LHCN-M2 (cell line): ENCODE measurements at places on chromosomes 3 and 15. TPM values are rescaled to one million over a fixed set of nuclear protein-coding genes. Genes with fewer than 3 reads are reported as not detected.

- peak; percentile 81 for DNase-seq
Measured at GRCh38 chr15:48965972-48966371, 2.3 kb upstream of the SHC4 start.

GRCh38 chr3:111667621-111668239 lies 72.6 kb upstream of the ZBED2 start:
- no peak for DNase-seq

The NDN gene
- total RNA-seq, result 31.4 and 33.6 TPM in 2 replicates

GRCh38 chr3:52321481-52321880 lies 5.4 kb downstream of the DNAH1 start:
- DNase-seq, result no peak

The ANKRD34C gene
- total RNA-seq, result not detected in 2 replicates

GRCh38 chr3:4756855-4757574 lies 222.2 kb upstream of the BHLHE40 start:
- no peak for DNase-seq

The DAZL gene
- total RNA-seq, result not detected in 2 replicates

- peak; percentile 83 for DNase-seq
Measured at GRCh38 chr15:89119489-89120478, 31.5 kb downstream of the ABHD2 start.

- no peak for DNase-seq
Measured at GRCh38 chr3:183579967-183580900, 24.7 kb upstream of the KLHL6 start.

The ZPLD1 gene
- total RNA-seq, result 1.1 and 1.2 TPM in 2 replicates

- DNase-seq, result no peak
Measured at GRCh38 chr3:106421426-106421825, 552.6 kb upstream of the CBLB start.

DNA sequence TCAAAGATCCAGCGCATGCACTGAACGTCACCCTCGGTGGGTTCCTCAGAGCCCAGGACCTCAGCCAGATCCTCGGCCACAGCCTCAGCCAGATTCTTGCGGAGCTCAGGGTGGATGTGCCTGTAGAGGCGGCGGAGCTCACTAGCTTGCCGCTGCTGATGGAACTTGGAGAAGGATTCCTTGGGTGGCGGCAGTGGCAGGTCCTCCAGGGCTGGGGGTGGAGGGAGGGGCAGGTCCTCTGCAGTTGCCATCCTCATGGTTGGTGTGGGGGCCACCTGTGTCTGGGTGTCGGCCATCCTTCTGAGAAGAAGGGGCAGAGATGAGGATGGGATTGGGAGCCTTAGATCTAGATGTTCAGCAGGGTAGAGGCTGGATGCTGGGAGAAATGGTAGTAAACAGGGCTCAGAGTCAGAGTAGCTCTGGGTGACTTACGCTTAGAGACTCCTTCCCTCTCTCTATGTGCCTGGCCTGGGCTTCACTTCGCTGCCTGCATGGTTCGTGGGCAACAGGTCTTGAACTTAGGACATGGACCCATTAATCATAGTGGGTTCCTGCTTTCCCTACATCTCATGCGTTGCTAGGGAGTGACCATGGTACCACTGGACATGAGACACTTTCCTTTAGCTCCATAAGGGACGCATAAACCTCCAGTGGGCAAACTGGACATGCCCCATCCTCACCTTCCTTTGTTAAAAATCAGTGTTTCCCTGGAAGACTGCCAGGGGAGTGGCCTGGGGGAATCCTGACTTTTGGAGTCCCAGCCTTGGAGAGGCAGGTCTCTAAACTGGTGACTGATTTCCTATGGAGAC lies 3.0 kb downstream of the XIRP1 start:
- no peak for DNase-seq

DNA sequence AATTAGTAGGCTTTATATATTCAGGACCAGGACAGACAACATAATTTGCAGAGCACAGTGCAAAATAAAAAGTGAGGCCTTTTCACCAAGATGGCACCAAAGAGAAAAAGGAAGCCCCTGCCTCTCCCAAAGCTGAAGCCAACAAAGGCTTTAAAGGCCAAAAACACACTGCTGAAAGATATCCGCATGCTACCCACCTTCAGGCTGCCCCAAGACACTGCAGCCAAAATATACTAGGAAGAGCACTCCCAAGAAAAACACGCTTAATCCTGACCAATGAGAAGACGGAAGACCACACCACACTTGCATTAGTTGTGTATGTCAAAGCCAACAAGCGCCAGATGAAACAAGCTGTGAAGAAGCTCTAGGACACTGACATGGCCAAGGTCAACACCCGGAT lies 38.0 kb downstream of the PIK3CB start:
- DNase-seq, result no peak

DNA sequence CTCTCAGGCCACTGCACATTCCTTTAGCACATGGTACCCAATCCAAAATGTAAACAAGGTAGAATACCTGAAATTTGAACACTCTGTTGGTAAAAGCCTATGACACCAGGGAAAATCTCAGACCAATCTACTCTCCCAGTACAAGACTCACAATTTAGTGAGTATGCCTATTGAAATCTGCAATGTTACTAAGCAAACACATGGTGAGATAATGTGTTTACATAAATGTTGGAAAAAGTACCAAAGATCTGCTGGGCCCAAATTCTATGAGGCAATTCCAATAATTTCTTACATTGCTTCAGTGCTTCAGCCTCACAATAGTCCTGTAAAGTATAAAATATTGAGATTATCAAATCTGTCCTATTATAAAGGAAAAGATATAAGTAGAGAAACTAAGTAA lies 536.1 kb downstream of the PYDC2 start:
- no peak for DNase-seq

DNA sequence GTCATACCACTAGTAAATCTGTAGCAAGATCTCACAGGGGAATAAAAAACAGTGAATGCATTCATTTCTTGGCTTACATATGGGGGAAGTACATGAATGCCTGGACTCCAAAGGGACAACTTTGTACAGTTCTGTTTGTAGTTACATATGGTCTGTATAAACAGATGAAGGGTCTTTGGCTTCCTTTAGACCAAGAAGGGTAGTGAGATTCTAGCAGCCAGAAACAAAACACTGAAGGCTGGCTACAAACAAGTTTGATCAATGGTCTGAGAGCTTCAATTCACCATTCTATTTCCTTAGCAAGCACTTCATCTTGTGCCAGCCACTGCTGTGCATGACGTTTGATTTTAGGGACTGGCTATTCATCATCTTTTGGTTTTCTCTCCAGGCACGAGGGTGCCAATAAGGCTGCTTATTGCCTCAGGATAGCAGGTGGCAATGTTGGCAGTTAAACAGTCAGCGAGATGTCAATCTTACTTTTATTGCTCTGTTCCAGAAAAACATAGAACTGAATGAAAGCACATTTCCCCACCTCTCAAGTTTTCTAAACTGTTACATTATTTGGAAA lies 313.7 kb upstream of the COL8A1 start:
- peak; percentile 28 for DNase-seq
